ENCODE measurements at places on chromosomes 3 and 15. TPM values are rescaled to one million over a fixed set of nuclear protein-coding genes. Genes with fewer than 3 reads are reported as not detected.

RPL29 gene
- 1,714 TPM for total RNA-seq

CNTN3 gene
- total RNA-seq: not detected

SENP8 gene
- total RNA-seq: 1.7 TPM

SHISA5 gene
- total RNA-seq: 84.9 TPM

TMEM207 gene
- not detected for total RNA-seq

SIDT1 gene
- total RNA-seq: 11.5 TPM

IQCH gene
- 1.6 TPM for total RNA-seq

IL20RB gene
- 1.5 TPM for total RNA-seq

ENTPD3 gene
- not detected for total RNA-seq

GRCh38 chr15:83115831-83116565 is 8.6 kb downstream of the TM6SF1 start:
- no peaks in the 10 kb centered on the region for H3K27me3 ChIP-seq
- H3K27ac ChIP-seq: no peak overlapping the region
- no peak for DNase-seq
- peaks cover 9% of the 10 kb centered on the region for H3K4me1 ChIP-seq
- H3K4me3 ChIP-seq: no peak overlapping the region

DNA sequence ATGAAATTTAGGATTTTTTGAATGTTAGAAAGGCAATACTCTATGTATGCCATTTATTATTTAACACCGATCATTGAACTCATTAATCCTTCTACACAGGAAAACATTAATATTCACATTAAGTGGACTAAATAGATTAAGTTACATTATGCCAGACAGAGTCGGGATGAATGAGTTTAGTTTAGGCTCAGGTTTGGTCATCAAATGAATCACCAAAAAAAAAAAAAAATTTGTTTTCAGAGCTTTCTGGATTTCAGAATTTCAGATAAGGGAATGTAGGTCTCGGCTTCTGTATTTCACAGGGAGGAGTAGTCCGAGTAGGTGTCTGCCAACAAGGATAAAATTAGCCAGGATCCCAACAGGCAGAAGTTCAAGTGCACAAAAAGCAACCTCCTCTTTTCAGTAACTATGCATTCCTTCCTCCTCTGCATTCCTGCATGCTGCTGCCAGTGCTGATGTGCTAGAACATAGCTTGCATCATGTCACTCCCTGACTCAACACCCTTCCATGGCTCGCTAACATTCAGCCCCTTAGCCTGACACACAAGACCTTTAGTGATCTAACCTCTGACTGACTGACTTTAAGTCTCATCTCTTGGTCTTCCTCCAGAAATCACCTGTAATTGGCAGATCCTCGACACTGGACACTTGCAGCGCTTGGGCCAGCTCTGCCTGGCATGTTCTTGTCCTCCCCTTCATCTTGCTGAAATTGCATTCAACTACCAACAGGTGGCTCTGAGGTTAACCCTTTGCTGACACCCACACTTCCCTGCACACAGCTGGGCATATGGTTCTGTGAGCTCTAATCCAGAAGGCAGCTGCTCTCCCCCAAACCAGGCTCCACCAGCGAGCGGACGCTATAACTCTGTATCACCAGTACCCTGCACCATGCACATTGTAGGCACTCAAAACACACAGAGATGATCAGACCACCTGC is 145.4 kb upstream of the PROK2 start:
- no peaks in the 10 kb centered on the region for H3K27me3 ChIP-seq
- no peak overlapping the region for H3K4me3 ChIP-seq
- no peaks in the 10 kb centered on the region for H3K36me3 ChIP-seq
- DNase-seq: peak; percentile 60

- H3K36me3 ChIP-seq: no peaks in the 10 kb centered on the region
- no peaks in the 10 kb centered on the region for H3K4me1 ChIP-seq
- H3K4me3 ChIP-seq: no peak overlapping the region
- no peak for DNase-seq
- H3K27me3 ChIP-seq: peaks cover 9% of the 10 kb centered on the region
- H3K27ac ChIP-seq: no peak overlapping the region
These were observed 50.9 kb upstream of the CHRNB4 start for GRCh38 chr15:78691851-78692421.

DNA sequence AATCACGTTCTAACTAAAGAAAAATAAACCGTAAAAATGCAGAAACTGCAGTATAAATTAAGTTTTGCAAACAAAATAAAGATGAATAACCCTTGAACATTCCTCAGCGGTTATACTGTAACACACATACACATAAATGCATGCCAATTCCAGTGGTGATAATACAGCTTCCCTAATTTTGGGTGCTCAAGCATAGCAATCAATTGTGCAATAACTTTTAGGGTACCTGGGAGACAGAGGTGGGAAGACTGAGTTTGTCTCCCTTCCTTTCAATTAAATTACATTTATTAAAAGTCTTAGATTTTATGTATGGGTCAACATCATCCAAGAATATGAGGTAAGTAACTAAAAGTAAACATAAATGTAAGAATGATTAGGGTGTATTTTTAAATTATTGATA is 71.8 kb downstream of the SETD2 start:
- peaks cover 4% of the 10 kb centered on the region for H3K4me1 ChIP-seq
- no peak overlapping the region for H3K27ac ChIP-seq
- H3K36me3 ChIP-seq: peaks cover 39% of the 10 kb centered on the region
- H3K27me3 ChIP-seq: no peaks in the 10 kb centered on the region
- no peak for DNase-seq

GRCh38 chr15:63107895-63108546 is 13.6 kb upstream of the LACTB start:
- no peak for DNase-seq
- no peak overlapping the region for H3K4me3 ChIP-seq

DNA sequence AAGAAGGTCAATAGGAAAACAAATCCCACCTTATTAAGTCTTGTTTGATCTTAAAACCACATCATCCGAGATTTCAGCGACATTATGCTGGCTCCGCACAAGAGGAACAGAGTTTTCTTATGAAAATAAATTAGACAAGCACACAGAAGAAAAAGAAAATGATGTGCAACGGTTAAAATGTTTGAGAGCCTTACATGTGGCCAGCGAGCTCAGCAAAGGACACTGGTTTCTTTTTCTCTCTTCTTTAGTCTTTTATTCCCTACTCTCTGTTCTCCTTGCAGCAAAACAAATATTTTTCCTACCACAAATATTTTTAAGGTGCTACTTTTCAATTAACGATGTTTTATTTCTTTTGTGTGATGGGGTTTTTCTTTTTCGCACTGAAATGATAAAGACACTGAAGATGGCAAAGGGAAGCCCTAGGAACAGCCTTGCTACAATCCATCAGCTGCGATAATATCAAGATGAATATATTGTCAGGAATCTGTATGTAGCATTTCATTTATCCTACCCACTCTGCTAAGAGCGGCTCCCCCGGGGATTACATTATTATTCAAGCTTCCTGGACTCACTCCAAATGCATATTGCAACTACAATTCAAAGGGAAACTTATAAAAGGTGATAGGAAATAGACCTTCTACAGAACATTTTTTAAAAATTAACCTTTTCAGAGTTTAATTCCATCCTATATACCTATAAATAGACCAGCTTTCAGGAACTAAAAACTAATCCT is 72.9 kb downstream of the ANXA2 start:
- peaks cover 7% of the 10 kb centered on the region for H3K4me1 ChIP-seq
- H3K27me3 ChIP-seq: peaks cover 63% of the 10 kb centered on the region
- DNase-seq: no peak
- H3K27ac ChIP-seq: no peak overlapping the region

- peaks cover 23% of the 10 kb centered on the region for H3K27me3 ChIP-seq
- H3K4me1 ChIP-seq: peaks cover 19% of the 10 kb centered on the region
- peak overlapping the region; percentile 5 for H3K27ac ChIP-seq
- peak overlapping the region; percentile 69 for H3K4me3 ChIP-seq
- DNase-seq: peak; percentile 88
These were observed 485 bp downstream of the CELF6 start for GRCh38 chr15:72319360-72319984.

GRCh38 chr3:107679921-107680320 is 157.2 kb downstream of the BBX start:
- no peaks in the 10 kb centered on the region for H3K27me3 ChIP-seq
- DNase-seq: no peak
- H3K36me3 ChIP-seq: peaks cover 2% of the 10 kb centered on the region
- peaks cover 19% of the 10 kb centered on the region for H3K4me1 ChIP-seq
- H3K27ac ChIP-seq: no peak overlapping the region

DNA sequence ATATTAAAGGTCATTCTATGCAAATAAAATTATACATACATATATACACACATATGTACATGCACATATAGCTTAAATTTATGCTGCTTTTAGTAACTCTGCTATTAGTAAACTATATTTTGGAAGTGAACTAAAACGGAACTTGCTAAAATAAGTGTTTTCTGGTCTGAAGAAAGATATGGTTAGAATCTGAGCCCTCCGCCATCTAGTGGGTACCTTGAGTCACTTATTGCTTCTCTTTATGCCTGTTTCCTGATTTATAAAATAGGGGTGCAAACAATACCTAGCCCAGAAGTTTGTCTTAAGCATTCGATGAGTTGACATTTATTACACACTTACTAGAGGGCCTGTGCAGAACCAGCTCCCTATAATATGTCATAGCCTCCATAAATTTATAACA is 255.7 kb downstream of the CNTN6 start:
- no peak overlapping the region for H3K27ac ChIP-seq
- H3K36me3 ChIP-seq: no peaks in the 10 kb centered on the region
- no peaks in the 10 kb centered on the region for H3K4me1 ChIP-seq
- no peaks in the 10 kb centered on the region for H3K27me3 ChIP-seq
- no peak overlapping the region for H3K4me3 ChIP-seq

- H3K27me3 ChIP-seq: peaks cover 4% of the 10 kb centered on the region
- no peak overlapping the region for H3K4me3 ChIP-seq
- H3K36me3 ChIP-seq: no peaks in the 10 kb centered on the region
- peaks cover 1% of the 10 kb centered on the region for H3K4me1 ChIP-seq
- no peak for DNase-seq
- H3K27ac ChIP-seq: no peak overlapping the region
These were observed 23.8 kb downstream of the DLEC1 start for GRCh38 chr3:38062809-38063208.

- peak overlapping the region; percentile 6 for H3K4me3 ChIP-seq
- H3K36me3 ChIP-seq: peaks cover 8% of the 10 kb centered on the region
- no peaks in the 10 kb centered on the region for H3K27me3 ChIP-seq
- peaks cover 31% of the 10 kb centered on the region for H3K4me1 ChIP-seq
These were observed 63.0 kb downstream of the SFMBT1 start for GRCh38 chr3:52982839-52983238.

DNA sequence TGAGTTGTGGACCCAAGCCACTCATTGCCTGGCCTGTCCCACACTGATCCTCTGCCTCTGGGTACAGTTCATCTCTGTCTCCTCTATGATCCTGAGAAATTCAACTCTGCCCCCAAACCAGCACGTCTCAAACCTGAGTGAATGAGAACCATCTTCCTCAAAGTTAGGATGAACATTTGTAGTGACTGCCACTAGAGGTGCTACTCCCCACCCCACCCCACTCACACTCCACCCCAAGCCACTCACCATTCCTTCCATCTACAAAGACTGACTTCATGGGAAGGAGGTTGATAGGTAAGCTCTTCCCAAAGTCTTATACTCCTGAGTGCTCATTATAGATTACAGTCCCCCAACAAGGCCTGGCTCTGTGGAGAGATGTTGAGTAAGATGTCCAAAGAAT is 43.8 kb downstream of the NEK10 start:
- H3K27ac ChIP-seq: no peak overlapping the region
- no peak overlapping the region for H3K4me3 ChIP-seq
- H3K36me3 ChIP-seq: no peaks in the 10 kb centered on the region
- H3K27me3 ChIP-seq: no peaks in the 10 kb centered on the region

- no peak for DNase-seq
- no peak overlapping the region for H3K4me3 ChIP-seq
- no peak overlapping the region for H3K27ac ChIP-seq
- peaks cover 2% of the 10 kb centered on the region for H3K27me3 ChIP-seq
- no peaks in the 10 kb centered on the region for H3K36me3 ChIP-seq
- peaks cover 3% of the 10 kb centered on the region for H3K4me1 ChIP-seq
These were observed 75.3 kb upstream of the BOC start for GRCh38 chr3:113136071-113136470.

DNA sequence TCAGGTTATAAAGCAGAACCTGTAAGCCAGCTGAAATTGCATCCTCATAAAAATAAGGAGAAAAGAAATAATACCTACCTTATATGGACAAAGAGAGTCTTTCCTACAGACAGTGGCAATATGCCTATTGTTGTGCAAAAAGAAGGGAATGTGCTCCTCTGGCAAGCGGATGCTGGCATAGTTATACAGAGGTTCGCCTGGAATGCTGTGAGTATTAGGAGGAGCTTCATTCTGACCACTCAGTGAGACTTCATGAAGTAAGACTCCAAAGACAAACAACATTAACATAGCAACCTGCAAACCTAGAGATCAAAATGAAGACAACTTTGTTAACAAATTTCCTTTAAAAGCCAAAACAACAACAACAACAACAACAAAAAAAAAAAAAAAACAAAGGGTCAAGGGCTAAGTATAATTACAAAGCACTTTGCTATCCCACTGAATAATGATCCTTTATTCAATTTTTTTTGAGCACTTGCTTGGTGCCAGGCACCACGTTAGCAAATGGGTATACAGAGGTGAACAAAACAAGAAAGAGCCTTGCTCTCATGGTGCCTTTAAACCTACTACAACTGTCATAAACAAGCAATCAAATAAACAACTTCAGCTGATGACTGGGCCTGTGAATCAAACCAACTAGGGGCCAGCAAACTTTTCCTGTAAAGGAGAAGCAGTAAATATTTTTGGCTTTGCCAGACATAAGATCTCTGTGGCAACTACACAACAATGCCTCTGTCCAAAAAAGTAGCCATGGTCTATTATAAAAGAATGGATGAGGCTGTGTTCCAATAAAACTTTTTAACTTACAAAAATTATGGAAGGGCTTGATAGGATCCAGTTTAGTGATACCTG is 3.7 kb downstream of the EOGT start:
- H3K4me1 ChIP-seq: peaks cover 8% of the 10 kb centered on the region
- no peaks in the 10 kb centered on the region for H3K27me3 ChIP-seq
- H3K4me3 ChIP-seq: no peak overlapping the region
- peaks cover 6% of the 10 kb centered on the region for H3K36me3 ChIP-seq
- H3K27ac ChIP-seq: no peak overlapping the region

DNA sequence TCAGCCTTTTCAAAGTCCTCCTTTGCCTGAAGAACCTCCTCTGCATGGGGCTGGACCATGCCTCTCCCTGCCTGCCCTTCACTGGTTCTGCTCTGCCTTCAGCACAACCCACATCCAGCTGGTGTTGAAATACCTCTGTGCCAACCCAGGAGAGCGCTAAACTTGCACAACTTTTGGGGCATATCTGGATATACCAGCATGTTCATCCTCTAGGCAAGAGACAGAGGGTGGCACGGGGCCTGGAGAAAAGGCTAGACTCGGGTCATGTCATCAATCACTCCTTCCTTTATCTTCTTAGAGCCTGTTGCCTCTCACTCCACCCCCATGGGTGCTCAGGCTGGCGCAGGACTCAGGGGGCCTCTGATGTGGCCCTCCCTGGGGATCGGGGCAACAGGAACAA is 4.8 kb downstream of the SEMA4B start:
- H3K27me3 ChIP-seq: peaks cover 2% of the 10 kb centered on the region
- no peak overlapping the region for H3K4me3 ChIP-seq
- DNase-seq: no peak
- peaks cover 22% of the 10 kb centered on the region for H3K36me3 ChIP-seq

- peak overlapping the region; percentile 50 for H3K27ac ChIP-seq
- no peak for DNase-seq
- peaks cover 11% of the 10 kb centered on the region for H3K4me1 ChIP-seq
- no peaks in the 10 kb centered on the region for H3K36me3 ChIP-seq
- no peak overlapping the region for H3K4me3 ChIP-seq
- H3K27me3 ChIP-seq: no peaks in the 10 kb centered on the region
These were observed 172.0 kb downstream of the STT3B start for GRCh38 chr3:31704591-31705179.

- H3K27ac ChIP-seq: no peak overlapping the region
- H3K27me3 ChIP-seq: no peaks in the 10 kb centered on the region
- no peaks in the 10 kb centered on the region for H3K36me3 ChIP-seq
- DNase-seq: no peak
- H3K4me1 ChIP-seq: no peaks in the 10 kb centered on the region
These were observed 101.4 kb upstream of the HACD2 start for GRCh38 chr3:123686251-123686650.

Measured in activated CD4-positive, alpha-beta T cell treated with anti-CD3 and anti-CD28 coated beads, Interleukin-2, amount 10 ng/mL, durations not matched to agents 24 days and 14 days (primary cell).